ENCODE measurements at places on chromosomes 1 and 21. TPM values are rescaled to one million over a fixed set of nuclear protein-coding genes. Genes with fewer than 3 reads are reported as not detected.

DNA sequence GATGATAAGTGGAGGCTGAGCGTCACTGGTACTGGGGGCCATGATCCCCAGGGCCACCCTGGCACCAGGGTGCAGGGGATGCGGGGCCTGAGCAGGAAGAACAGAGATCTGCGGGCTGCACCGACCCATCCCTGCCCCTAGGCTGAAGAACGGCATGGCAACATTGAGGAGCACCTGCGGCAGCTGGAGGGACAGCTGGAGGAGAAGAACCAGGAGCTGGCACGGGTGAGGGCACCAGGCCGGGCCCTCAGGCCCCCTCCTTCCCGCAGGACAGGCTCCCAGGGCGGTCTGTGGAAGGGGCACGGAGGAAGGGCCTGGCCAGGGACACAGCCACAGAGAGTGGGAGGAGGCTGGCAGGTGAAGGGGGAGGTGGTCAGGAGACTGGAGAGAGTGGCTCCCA lies 21.8 kb downstream of the PPFIA4 start:
- DNase-seq: no peak
- H3K36me3 ChIP-seq: no peaks in the 10 kb centered on the region
- H3K27ac ChIP-seq: no peak overlapping the region
- H3K4me1 ChIP-seq: no peaks in the 10 kb centered on the region
- no peak overlapping the region for H3K4me3 ChIP-seq

GRCh38 chr1:10714337-10715114 lies 81.9 kb downstream of the CASZ1 start:
- DNase-seq: no peak
- H3K4me3 ChIP-seq: no peak overlapping the region
- H3K36me3 ChIP-seq: no peaks in the 10 kb centered on the region
- no peaks in the 10 kb centered on the region for H3K27me3 ChIP-seq

- no peak within 1 kb of the TSS for H3K4me3 ChIP-seq
- peaks cover 10% of the 10 kb centered on the region for H3K27me3 ChIP-seq
- H3K4me1 ChIP-seq: no peaks in the 10 kb centered on the region
- DNase-seq: no peak
These were observed at the start of gene AVPR1B for GRCh38 chr1:206117151-206117948. TSS of gene AVPR1B (minus strand) at chr1:206117388. CDS start at chr1:206116890, 498 bp downstream.

DNA sequence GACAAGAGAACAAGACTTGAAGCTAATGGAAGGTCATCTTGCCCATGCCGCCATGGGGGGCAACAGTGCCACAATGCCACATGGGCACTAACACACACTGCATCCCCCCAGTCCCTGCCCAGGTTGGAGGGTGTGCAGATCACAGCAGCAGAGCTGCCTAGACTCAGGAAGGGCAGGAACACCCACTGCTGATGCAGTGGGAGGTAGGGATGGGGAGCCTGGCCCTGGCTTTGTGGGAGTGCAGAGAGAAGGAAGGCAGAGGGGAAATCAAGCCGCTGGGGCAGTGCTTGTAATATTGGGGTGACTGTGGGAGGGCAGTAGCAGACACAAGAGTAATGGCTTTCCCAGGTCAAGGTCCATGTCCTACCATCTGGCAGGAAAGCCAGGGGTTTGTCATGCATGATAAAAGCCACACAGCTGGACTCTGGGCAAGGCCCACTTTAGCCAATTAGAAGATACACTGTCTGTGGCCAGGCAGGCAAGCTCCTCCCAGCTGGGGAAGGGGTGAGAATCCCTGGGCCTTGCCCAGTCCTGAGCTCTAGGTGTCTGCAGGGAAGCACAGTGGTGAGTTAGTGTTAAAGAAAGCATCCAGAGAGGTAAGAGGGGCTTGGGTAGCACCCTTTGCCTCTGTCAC lies 25.4 kb upstream of the MEF2D start:
- H3K4me1 ChIP-seq: peaks cover 24% of the 10 kb centered on the region
- no peaks in the 10 kb centered on the region for H3K36me3 ChIP-seq
- H3K27me3 ChIP-seq: no peaks in the 10 kb centered on the region
- no peak for DNase-seq

GRCh38 chr1:111620441-111620971 lies 917 bp downstream of the RAP1A start:
- DNase-seq: no peak
- peak overlapping the region; percentile 94 for H3K27ac ChIP-seq
- H3K27me3 ChIP-seq: no peaks in the 10 kb centered on the region
- H3K36me3 ChIP-seq: no peaks in the 10 kb centered on the region
- H3K4me3 ChIP-seq: peak overlapping the region; percentile 87

- no peak for DNase-seq
- no peaks in the 10 kb centered on the region for H3K27me3 ChIP-seq
- H3K4me1 ChIP-seq: no peaks in the 10 kb centered on the region
These were observed 148.1 kb downstream of the EIF4G3 start for GRCh38 chr1:21028520-21029145.

KCNJ6 gene
- total RNA-seq: not detected

FCGR3B gene
- not detected for total RNA-seq

CBS gene
- 4.8 TPM for total RNA-seq

ZMYND12 gene
- 0.36 TPM for total RNA-seq

TCHH gene
- total RNA-seq: not detected

Measured in GM12878 (cell line).